Stimulated activated CD4-positive, alpha-beta T cell treated with anti-CD3 and anti-CD28 coated beads, Interleukin-1b, Interleukin-23, amount 100 ng/mL, for 1 hour (primary cell): ENCODE measurements at places on chromosomes 1 and 21.

- no peak for DNase-seq
These were observed 10.6 kb upstream of the XCL1 start for GRCh38 chr1:168565825-168566224.

DNA sequence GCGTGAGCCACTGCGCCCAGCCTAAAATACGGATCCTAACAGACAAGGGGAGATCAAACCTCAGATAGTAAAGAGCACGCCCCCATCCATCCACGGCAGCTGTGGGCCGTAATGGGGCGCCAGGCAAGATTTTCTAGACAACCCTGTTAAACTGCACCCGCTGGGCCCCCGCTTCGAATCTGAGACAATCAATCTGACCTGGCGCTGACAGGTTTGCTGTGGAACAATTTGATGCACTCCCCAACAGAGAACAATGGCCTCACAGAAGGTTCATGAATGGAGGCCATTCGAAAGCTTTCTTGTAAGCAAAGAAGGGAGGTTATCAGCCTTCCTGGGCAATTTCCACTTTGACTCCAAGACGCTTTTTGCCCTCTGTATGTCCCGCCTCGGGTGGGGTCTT, 30.5 kb downstream of the CLSTN1 start:
- no peak for DNase-seq

DNA sequence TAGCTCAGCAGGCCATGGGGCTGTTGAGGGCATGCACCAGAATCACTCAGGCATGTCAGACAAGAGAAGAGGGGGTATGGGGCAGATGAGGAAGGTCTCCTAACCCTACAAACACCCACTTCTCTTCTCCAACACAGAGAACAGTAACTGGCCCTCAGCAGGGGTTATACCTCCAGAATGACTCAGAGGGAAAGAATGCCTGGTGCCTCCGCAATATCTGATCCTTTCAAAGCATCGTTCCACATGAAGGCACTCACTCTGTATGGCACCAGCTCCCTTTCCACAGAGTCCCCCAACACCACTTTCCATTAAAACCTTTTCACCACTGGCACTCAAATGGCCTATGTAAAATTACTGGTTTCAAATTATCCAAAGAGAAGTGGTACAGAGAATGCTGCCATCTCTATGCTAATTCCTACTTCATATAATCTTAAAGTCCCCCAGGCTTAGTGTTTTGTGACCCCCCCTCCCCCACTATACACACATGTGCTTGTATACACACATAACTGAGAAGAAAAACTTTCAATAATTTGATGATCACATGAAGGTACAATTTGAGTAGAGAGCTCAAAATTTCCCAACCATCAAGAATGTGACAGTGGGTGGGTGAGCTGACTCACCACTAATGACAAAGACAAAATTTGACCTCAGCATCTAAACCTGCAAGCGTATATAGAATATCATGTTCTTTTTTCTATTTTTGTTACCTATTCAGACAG, 91.5 kb downstream of the SIPA1L2 start:
- DNase-seq, result no peak

DNA sequence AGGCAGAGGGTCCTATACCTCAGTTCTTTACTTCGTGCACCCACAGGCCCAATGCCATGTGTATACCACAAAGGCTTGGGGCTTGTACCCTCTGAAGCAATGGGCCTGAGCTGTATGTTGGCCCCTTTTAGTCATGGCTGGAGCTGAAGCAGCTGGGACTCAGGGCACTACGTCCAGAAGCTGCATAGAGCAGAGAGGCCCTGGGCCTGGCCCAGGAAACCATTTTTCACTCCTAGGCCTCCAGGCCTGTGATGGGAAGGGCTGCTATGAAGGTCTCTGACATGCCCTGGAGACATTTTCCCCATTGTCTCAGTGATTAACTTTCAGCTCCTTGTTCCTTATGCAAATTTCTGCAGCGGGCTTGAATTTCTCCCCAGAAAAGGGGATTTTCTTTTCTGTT, 48.1 kb upstream of the VTCN1 start:
- no peak for DNase-seq

DNA sequence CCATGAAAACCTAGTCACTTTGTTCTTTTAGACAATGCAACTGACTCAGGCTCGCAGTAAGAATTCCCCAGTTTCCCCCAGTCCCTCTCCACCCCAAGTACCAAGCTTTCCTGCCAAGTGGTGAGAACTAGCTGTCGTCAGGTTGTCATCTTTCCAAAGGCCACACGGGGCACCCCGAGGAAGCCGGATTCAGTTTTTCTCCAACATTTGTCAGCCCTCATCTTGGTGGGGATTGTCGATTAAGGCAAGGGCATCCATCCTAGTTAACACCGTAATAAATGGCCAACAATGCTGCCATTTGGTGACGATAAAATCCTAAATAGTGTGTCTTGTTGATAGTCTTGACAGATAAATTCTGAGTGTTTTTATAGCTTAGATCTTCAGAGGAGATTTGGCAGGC, 55.9 kb upstream of the PROX1 start:
- DNase-seq, result no peak

GRCh38 chr1:178726087-178726517, 1.1 kb downstream of the RALGPS2 start:
- DNase-seq, result no peak

GRCh38 chr1:30277911-30278310, 445.5 kb downstream of the MATN1 start:
- DNase-seq, result no peak

DNA sequence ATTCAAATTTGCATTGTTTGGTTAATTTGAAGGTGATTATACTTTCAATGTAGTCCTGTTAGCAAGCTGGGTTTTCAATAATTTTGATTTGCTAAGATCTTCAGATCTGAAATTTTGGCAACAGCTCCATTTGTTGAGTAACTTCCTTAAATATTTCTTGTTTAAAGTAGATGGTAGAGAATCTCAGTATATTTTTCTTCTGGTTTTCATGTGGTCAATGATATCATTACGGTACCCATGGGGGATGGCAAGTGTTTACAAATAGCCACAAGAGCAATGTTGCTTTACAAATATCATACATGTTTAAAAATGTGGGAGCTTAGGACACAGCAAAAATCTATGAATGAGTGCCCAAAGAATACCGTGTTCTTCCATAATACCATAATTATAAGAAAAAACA, 175.9 kb downstream of the IFI44 start:
- no peak for DNase-seq

- DNase-seq, result no peak
These were observed 4.0 kb downstream of the LRRC53 start for GRCh38 chr1:74508449-74508848.

GRCh38 chr21:41216486-41216885, 48.5 kb downstream of the BACE2 start:
- DNase-seq, result no peak
